NCI-H1930 (cell line): ENCODE measurements at places on chromosomes 12 and 14.

- DNase-seq: no peak
Measured at GRCh38 chr14:98059106-98059505, 1212.9 kb downstream of the BCL11B start.

DNA sequence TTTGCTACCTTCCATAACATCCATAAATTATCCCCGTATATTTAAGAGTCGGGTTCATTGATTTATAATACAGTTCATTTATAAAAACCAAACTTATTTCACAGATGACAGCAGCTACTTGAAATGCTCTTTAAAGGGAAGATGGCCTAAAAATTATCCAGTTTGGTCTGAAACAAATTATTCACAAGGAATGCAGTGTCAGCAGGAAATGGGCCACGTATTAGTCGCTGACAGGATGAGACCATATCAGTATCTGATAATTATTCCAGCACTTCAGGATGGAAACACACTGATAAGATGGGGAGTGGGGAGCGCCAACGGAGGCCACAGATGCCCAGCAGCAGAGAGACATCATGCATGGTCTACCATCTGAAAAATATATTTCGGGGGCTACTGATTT, 60.5 kb upstream of the TMEM132D start:
- DNase-seq: no peak

DNA sequence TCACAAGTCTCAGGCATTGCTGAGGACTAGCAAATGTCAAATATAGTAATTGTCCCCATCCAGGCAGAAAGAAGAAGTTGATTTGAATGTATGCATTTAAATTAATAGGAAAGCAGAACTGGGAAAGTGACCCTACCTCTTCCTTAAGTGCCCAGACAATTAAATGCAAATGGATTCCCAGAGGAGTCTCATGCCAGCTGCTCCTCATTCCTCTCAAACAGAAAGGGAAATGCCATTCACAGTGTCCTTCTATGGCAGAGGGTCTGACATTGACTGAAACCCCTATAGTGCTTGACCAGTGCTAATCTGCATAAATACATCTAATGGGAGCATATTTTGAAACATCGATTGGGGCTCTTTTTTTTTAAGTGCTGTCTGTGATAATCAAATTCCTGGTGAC, 292.4 kb upstream of the SEL1L start:
- no peak for DNase-seq

DNA sequence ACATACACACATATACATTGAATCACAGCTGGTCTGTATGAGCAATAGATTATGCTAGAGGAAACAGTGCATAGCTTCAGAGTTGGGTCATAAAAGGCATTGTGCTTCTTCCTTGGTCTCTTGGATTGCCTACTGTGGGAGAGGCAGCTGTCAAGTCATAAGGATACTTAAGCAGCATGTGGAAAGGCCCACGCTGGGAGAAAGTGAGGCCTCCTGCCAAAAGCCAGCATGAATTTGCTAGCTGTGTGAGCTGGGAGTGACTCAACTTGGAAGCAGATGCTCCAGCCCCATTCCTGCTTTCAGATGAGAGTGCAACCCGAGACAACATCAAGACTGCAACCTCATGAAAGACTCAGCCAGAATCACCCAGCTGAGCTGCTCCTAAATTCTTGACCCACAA, 311.9 kb upstream of the TBX3 start:
- DNase-seq: no peak
